Stimulated activated CD8-positive, alpha-beta memory T cell treated with anti-CD3 and anti-CD28 coated beads, Interleukin-2, amount 100 ng/mL, for 1 hour (primary cell): ENCODE measurements at places on chromosomes 13 and 19.

DNA sequence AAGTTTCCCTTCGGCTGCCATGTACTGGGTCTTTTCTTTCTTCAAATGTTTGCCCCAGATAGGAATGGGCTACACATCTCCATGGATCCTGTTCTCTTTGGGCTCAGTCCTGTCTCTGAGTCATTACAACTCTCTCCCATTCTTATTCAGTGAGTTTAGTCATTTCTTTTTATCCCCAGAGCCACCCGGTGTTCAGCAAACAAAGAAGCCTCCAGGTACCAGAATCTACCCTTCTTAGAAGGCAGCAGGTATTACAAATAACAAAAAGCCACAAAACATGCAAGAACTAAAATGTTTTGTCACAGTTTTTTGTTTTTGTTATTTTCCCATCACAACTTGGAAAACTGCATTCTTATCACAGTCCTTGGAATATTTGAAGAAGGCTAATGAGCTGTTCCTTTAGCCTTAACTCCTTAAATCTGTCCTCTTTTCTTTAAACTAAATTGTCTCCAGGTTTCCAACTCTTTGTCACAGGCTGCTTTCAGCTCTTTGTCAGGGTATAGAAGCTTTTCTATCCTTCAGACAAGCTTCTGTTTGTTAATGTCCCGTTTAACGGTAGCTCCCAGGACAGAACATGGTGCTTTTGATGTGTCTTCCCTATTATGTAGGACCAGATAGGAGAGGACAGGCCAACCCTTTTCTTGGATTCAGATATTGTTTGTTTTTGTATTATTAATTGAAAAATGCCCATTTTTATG lies 215.5 kb upstream of the HTR2A start:
- DNase-seq, result no peak

GRCh38 chr13:80486402-80486801 lies 145.5 kb upstream of the SPRY2 start:
- DNase-seq, result no peak

DNA sequence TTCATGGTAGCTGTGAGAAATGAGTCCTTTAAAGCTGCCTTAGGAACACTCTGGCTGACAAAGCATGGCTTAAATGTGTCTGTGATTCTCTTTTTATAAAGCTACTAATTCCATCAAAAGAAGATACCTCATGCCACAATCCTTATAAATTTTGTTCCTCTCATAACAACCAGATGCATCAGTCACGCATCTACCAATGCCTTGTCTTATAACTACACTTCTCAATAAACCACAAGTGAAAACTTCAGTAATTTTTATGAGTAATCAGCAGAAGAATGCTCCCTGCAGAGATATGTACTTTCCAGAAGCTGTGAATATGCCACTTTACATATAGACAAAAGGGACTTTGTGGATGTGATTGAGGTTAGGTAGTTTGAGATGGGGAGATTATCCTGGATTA lies 147.8 kb downstream of the SUCLA2 start:
- no peak for DNase-seq

DNA sequence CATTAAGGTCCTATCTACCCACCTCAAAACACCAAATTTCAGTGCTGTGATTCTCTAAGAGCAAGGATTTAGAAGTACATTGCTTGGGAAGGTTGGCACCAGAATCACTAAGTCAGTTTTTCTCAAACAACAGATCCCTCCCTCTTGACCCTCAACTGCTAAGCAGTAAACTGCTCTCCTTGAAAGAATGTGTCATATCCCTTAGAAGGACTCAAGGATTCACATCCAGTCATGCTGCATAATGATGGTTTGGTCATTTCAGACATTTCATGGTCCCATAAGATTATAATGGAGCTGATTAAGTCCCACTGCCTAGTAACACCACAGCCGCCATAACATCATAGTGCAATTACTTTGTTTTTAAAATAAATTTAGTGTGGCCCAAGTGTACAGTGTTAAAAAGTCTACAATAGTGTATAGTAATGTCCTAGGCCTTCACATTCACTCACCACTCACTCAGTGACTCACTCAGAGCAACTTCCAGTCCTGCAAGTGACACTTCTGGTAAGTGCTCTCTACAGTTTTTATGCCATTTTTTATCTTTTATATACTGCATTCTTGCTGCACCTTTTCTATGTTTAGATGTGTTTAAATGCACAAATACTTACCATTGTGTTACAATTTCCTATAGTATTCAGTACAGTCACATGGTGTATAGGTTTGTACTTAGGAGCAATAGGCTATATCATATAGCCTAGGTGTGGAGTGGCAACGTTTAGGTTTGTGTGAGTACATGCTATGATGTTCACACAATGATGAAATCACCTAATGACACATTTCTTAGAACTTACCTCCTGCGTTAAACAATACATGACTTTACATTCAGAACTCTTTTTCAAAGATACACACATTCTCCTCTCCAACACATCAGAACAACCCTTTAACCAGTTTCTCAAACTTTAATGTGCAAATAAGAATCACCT lies 15.7 kb upstream of the CCDC169 start:
- DNase-seq, result no peak

GRCh38 chr19:57302020-57302465 lies 18.2 kb upstream of the ZNF543 start:
- no peak for DNase-seq

- DNase-seq, result no peak
These were observed 62.4 kb downstream of the SERP2 start for GRCh38 chr13:44435919-44436510.

DNA sequence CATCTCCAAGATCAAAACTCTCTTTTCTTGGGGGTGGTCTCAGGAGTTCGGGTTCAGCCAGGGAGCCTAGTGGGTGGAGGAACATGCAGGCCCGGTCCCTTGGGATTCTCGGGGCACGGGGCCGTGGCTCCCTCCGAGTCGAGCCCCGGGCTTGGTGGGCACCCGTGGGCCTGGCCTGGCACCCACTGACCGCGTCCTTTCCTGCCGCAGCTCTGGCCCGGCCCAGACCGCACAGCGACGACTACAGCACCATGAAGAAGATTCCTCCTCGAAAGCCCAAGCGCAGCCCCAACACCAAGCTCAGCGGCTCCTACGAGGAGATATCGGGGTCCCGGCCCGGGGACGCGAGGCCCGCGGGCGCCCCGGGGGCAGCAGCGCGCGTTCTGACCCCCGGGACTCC lies 510.6 kb downstream of the MYO16 start:
- DNase-seq, result no peak

DNA sequence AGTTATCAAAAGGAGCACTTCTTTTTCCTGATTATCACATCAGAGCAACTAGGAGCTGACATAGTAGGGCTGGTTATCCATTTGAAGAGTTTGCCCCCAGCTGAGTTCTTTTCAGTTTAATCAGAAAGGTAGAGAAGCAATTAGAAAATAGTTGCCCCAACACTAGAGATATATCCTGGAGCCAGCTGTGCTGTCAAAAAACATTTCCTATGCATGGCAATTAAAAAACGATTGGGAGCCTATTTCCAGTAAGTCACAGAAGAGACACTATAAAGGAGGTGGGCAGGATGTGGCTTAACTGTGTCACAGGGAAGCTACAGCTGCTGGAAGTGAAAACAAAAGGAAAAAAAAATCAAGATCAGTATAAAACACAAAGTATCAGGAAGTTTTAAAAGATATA lies 155.7 kb upstream of the SLITRK1 start:
- no peak for DNase-seq

DNA sequence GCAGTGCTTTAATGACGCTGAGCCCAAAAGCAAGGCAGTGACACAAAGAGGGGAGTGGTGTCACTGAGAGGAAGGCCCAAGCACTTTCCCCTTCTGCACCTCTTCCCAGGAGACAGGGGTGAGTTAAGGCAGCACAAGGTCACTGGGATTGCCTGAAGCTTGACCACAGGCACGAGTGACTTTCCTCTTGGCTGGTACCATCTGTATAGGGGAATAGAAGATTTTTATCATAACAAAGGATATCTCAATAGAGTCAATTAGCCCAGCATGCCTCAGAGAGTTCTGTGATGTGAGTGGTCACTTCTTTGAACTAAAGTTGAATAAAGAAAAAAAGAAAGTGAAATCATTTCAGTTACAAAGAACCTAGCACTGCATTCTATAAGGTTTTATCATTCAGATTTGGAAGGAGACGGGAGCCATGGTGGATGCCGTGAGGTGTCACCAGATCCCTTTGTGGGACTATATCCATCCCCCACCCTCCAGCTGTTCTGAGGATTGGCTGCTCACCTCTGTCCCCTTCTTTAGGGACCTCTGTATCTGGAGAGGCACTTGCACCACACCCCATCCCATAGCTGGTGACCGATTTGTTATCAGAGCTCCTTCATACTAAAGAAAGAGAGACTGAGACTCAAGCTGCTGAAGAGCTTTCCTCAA lies 291.2 kb downstream of the DCT start:
- DNase-seq, result no peak

- DNase-seq, result no peak
These were observed 48.4 kb downstream of the WASF3 start for GRCh38 chr13:26605845-26606244.

- no peak for DNase-seq
These were observed 30.5 kb downstream of the PPP1R37 start for GRCh38 chr19:45123440-45123850.

DNA sequence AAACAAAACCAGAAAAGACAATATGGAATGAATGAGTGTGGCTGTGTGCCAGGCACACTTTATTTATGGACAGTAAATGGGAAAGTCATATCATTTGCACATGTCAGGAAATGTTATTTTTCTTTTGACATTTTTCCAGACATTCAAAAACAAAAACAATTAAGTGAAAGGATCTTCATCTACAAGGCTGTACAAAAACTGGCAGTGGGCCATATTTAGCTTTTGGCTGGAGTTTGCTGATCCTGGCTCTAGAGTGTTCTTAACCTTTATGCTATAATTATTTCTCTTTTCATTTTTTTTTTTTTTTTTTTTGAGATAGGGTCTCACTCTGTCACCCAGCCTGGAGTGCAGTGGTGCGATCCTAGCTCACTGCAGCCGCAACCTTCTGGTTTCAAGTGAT lies 6.5 kb upstream of the TNFSF9 start:
- no peak for DNase-seq

GRCh38 chr13:38372820-38373383 lies 23.3 kb downstream of the UFM1 start:
- no peak for DNase-seq

DNA sequence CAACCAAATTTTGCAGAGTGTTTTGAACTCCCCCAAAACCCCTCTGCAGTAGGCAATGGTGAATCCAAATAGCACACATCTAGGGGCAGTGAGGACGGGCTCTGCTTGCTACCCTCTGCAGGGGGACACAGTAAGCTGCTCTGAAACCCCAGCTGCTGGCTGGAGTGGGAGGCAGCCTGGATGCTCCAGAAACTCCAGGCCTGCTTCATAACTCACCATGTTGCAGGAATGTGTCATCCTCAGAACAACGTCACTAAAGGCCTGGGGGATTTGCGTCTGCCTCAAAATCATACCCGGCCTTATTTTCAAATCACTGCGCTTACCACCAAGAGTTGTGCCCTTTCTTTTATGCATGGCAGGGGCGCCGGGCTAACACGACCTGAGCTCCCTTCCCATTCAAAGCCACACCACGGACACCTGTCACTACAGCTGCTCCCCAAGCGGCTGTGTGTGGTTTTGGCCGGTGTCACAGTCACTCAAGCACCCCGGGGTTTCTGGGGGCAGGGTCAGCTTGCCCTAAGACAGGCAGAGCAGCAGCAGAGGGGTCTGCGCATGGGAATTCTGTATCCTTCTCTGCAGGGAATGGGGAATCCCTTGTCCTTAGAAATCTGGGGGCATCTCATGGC lies 93.9 kb downstream of the TSHZ3 start:
- no peak for DNase-seq

GRCh38 chr13:27969082-27969865 lies at the start of gene CDX2:
Gene CDX2 (minus strand): TSS chr13:27969315. CDS start chr13:27969006, 309 bp downstream.
- DNase-seq, result no peak

DNA sequence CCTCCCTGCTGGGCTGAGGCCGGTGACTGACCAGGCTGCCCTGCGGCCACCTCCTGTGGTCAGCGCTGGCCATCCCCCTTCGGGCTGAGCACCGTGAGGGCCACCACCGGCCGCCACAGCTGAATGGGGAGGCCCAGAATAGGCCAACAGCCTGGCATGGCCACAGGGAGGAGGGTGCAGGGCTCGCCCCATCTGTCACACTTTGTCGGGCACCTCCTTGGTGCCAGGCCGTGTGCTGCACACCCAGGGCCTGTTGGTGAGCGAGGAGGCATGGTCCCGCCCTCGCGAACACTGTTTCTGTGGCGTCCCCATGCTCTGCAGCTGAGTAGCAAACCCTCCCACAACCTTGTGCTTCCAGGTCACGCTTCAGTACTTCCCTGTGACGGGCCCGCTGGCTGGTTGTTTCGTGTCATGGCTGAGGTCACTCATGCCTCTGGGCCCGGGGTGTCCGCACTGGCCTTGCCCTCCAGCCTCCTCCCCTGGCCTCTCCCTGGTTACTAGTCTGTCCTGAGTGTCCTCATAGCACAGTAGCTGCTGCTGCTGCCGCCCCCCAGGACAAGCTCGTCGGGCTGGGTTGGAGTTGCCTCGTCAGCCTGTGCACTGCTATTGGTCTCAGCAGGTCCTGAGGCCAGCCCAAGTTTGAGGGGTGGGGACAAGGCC lies 15.2 kb downstream of the EPN1 start:
- DNase-seq, result no peak

GRCh38 chr19:31220540-31220939 lies 128.7 kb downstream of the TSHZ3 start:
- DNase-seq, result no peak

DNA sequence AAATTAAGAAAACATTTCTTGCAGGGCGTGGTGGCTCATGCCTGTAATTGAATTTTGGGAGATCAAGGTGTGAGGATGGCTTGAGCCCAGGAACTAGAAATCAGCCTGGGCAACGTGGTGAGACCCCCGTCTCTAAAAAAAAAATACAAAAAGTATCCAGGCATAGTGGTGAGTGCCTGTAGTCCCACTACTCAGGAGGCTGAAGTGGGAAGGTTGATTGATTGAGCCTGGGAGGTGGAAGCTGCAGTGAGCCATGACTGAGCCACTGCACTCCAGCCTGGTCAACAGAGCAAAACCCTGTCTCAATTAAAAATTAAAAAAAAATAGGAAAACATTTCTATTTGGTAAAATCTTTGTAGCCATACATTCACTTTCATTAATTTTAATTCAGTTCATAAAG lies 526.5 kb downstream of the PCDH9 start:
- no peak for DNase-seq

DNA sequence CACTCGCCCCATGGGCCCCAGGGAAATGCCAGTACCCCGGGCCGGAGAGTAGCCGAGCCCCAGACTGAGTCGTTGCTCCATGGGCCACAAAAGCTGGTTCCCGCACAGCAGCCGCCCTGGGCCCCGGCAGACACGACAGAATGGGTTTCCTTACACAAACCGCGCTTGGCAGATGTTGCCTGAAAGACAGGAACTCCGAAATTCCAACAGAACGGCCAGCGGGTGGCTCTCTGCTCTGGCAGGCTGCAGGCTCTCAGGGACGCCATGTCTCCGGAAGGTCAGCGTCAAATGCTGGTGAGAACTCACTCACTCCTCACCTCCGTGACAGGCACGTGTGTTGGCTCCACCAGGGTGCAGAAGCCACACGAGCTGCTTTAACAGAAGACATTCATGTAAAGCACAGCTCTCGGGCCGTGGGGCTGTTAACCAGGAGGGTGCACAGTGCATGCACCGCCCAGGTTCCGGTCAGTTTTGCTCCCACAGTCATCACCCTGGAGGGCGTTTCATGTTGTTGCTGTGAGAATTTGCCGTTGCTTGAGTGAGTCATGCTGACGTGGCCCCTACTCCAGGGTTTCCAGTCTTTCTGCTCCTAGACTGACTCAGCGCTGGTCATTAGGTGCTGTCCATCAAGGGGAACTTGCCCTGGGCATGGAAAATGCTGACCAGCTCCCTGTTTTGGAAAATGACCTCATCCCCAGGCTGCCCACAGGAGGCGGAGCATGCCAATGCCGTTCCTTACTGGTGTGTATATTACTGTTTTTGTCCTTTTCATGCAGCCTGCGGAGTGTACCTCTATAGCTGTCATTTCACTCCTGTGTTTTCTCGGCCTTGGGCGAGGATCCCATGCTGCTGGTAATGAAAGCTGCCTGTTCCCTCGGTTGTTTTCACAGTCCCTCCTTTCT lies 44.8 kb downstream of the ANKRD10 start:
- no peak for DNase-seq
